H9 (cell line): ENCODE measurements at places on chromosomes 2 and 18. TPM values are rescaled to one million over a fixed set of nuclear protein-coding genes. Genes with fewer than 3 reads are reported as not detected.

Gene MAP3K19
- not detected in 2 replicates for total RNA-seq

Gene G6PC2
- not detected in 2 replicates for total RNA-seq

Gene RAB31
- 20.9 and 22.4 TPM in 2 replicates for total RNA-seq

Gene CYP1B1
- total RNA-seq: 2.7 and 2.9 TPM in 2 replicates

Gene CCBE1
- total RNA-seq: 0.39 and 0.46 TPM in 2 replicates

Gene DNAJC5G
- 0.37 and 0.44 TPM in 2 replicates for total RNA-seq

Gene DAW1
- total RNA-seq: 0.37 TPM in 1 of 2 replicates, not detected in the other

- DNase-seq: no peak
Observed at GRCh38 chr18:37242826-37243560, 322.6 kb downstream of the CELF4 start.

DNA sequence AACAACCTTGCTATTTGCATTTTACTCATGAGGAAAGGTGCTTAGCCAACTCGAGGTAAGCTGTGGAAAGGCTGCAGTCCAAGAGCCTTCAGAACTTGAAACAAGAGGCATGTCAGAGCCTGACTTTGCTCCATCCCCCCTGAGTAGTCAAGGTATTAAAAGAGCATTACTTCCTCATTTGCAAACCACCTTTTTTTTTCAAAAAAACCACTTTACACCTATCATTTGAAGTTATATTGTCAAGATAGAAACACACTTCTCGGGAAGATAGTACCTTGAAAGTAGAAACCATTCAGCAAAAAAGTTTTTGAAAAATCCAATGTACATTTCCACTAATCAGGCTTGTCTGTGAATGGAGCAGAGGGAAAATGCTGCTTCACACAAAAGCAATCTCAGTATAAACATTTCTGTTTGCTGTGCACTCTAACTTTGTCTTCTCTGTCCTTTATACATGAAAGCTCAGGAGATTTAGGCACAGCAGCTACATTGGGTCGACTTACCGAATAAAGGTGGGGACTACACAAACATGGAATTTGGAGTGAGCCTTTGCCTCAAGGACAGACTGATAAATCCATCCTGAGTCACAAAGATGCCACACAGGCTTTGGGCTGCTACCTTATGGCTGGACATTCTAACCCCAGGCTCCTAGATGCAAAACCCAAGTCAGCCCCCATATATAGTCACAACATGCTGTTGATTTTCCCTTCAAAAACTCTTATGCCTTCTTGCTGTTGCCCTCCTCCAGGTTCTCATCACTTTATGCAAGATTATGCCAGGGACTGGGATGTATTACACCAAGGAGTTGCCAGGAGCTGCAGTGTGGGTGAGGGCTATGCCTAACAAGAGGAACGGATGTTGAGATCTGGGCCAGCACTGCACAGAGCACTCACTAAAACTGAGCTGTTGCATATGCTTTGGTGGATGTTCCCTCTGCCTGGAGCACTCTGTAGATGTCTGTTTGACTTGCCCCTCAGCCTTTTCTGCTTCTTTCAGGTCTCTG is 41.4 kb upstream of the EML4 start:
- no peak for DNase-seq

- no peak for DNase-seq
Observed at GRCh38 chr18:65659312-65659711, 91.5 kb upstream of the CDH7 start.

GRCh38 chr2:179830043-179830787 is 31.2 kb downstream of the ZNF385B start:
- DNase-seq: no peak

- DNase-seq: no peak
Observed at GRCh38 chr2:96811917-96812316, 4.2 kb upstream of the CNNM3 start.

DNA sequence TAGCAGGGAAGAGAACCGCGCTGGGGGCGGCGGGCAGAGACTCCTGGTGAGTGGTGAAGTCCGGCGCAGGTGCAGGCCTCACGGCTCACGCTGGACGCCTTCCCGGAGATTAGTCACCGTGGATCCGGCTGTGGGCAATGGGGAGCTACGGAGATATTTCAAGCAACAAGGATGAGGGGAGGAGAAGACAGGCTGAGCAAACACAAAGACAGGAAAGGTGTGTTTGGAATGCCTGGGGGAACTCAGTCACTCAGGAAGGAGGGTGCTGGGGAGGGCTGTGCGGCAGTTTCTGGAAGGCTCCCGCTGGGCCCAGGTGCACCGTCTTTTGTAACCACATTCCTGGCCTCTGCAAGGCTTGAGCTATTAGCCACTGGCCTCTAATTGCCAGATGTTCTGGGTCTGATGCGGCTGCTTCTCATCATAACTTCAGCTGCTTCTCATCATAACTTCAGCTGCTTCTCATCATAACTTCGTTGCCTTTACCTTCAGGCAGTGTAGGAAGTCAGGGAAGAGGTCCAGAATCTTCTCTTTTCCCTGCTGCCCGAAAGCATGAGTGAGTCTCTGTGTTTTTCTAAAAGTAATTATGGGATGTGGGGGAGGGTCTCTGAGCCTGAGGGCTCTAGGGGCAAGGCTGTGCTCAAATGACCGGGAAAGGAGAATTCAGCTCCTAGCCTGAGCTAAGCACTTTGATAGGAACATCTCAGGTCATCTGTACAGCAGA is 118.9 kb downstream of the PXDN start:
- DNase-seq: peak; percentile 97

GRCh38 chr2:45911538-45911937 is 260.1 kb downstream of the PRKCE start:
- no peak for DNase-seq

DNA sequence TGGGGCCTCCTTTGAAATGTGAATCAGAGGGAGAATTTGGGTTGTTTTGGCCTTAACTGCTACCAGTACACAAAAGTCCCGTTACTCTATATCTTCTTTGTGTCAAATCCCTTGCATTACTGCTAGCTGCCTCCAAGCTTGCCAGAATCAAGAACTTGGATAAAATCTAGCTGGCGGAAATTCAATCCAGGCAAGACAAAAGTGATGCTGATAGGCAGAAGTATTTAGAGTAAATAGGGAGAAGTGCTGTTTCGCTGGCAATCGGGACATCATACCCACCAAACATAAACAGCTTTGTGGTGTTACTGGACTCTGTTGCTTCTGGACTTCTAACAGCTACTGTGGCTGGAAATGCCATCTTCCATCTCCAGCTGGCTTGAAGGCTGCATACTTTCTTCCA is 2.5 kb downstream of the IFIH1 start:
- DNase-seq: no peak

- no peak for DNase-seq
Observed at GRCh38 chr2:106096299-106097037, 97.6 kb downstream of the UXS1 start.

DNA sequence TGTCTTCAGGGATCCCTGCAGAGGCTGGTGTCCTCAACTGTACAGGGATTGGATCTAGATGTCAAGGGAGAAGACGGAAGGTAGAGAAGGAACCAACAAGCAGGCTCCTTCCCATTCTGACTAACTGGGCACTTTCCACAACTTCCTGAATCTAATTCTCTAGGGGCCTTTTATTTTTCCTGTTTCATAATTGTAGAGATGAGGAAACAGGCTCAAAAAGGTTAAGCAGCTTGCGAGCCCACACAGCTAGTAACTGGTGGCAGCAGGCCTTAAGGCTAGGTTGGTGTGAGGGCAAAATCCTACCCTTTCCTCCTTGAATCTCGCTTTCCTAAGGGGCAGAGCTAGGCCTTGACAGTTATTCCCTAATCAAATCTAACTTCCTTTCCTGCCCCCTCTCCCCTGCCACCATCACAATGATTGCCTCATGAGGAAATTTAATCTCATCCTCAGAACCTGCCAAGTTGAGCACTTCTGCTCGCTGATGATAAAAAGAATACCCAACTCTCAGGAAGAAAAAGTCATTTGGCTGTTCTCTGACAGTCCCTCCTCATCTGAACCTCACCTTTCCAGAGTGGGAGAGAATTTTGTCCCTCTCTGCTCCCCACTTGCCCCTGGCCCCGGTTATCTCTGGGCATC is 35.7 kb upstream of the POLE4 start:
- DNase-seq: no peak

DNA sequence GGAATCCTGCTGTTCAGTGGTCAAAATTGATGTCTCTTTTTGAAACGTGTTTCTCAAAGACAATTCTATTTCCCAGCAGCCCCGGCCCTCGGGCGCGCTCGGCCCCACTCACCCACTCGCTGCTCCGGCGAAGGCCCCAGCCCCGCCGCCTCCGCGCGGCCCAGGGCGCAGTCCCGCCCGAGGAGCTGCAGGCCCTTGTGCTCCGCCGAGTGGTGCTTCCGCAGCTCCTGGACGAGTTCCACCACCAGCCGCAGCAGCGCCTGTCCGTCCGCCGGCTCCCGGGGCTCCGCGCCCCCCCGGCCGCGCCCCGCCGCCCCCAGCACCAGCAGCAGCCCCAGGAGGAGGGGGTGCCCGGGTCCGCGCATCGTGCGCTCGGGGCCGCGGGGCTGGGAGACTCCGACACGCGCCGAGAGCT is 413 bp downstream of the ALKAL2 start:
- peak; percentile 63 for DNase-seq

GRCh38 chr2:32482471-32482870 is 125.6 kb downstream of the BIRC6 start:
- no peak for DNase-seq

- DNase-seq: peak; percentile 41
Observed at GRCh38 chr18:47558110-47558750, 306.8 kb upstream of the SKOR2 start.

DNA sequence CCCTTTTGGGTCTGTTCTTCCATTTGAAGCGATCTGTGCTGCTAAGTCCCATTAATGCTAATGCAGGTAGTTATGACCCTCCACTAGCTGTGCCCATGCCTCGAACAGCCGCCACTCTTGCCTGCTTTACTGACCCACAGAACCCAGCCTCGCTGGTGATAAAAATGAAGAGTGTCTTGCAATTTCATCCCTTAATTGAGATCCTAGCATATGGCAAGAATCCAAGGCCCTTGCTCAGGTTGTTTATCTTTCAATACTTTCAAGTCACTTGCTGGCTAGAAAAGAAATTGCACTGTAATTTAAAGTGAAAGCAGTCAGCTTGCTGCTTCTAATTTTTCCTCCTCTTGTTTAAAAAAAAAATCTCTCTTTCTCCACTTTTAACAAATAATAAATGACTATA is 73.6 kb downstream of the ZNF521 start:
- no peak for DNase-seq

DNA sequence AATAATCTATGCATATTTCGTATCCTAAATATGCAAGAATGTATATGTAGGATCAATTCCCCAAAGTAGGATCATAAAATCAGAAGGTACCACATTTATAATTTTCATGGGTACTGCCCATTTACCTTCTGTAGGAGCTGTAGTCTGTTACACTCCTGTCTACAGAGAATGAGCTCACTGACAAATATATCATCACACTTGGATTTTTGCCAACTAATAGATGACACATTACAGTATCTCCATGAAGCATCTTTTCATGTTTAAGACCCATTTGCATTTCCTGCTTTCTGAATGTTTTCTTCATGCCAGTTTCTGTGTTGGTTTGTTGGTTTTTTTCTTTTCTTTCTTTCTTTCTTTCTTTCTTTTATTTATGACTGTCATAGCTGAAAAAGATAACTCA is 70.9 kb upstream of the EML6 start:
- no peak for DNase-seq

DNA sequence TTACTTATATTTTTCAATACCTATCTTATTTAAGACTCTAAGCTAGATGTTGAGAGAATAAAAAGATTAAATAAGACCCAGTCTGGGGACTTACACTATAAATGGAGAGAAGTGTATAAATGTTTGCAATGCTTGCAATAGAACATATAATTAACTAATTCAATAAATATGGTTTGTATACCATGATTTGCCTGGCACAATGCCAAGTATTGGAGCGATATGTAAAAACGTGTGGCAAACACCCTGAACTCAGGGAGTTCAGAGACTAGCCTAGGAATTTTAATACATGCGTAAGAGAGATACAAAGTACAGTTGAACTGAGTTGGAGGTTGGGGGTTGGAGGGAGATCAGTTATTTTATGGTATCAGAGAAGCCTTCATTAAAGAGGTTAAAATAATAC is 251.8 kb upstream of the DDX18 start:
- no peak for DNase-seq

DNA sequence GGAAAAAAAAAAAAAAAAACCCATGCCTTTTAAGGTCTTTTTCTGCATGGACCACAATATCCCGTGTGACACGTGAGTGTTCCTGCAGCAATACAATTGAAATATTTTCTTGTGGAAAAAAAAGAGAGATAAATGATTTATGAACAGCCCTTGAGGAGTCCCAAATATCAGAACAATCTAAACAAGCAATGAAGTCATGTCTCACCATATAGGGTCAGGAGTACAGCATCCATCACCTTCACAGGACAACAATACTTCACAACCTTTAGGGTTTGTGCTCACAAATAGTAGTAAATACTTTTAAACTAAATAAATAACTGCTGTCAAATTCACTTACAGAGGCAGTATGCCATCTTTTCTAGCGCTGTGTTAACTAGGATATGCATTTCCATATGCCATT is 87.9 kb downstream of the ZEB2 start:
- no peak for DNase-seq

GRCh38 chr2:69917852-69918251 is 2.9 kb downstream of the MXD1 start:
- no peak for DNase-seq

- DNase-seq: no peak
Observed at GRCh38 chr2:41785251-41786022, 262.4 kb upstream of the PKDCC start.

GRCh38 chr2:149849136-149849535 is 261.6 kb upstream of the MMADHC start:
- DNase-seq: no peak

GRCh38 chr18:34604591-34604990 is 105.5 kb upstream of the DTNA start:
- no peak for DNase-seq

DNA sequence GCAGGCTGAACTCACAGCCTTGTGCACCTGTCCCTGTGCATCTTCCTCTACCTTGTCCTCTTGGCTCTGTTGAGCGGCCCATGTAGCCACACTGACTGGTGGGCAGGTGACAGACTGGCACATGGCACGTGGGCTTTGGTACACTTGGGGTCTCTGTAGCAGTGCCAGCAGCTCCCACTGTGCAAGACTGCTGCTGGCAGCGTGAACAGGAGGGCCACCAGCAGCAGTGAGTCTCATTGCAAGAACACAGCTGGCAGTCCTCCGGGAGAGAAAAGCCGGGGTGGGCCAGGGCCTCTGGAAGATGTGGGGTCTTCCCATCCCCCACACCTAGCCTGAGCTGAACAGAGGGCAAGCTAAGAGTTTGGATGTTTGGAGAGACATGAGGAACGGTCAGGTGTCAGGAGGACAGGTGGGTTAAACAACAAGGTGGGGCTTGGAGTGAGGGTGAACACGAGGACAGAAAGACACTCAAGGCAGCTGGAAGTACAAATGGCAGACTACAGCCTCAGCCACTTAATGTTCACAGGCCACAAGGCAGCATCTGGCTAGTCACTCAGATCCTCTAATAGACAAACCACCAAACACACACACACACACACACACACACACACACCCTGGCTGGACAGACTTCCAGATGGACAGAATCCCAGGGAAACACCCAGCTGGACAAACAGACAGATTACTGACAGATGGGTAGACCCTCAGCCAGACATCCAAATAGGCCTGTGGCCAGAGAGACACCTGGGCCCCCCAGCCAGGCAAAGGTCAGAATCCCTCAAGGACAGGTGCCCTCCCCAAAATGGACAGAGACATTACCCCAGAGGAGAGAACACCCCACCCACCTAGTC is 2.3 kb upstream of the PTPN18 start:
- DNase-seq: no peak

GRCh38 chr18:39491408-39491807 is 1925.8 kb upstream of the CELF4 start:
- DNase-seq: no peak
